ENCODE measurements at places on chromosomes 4 and X.

DNA sequence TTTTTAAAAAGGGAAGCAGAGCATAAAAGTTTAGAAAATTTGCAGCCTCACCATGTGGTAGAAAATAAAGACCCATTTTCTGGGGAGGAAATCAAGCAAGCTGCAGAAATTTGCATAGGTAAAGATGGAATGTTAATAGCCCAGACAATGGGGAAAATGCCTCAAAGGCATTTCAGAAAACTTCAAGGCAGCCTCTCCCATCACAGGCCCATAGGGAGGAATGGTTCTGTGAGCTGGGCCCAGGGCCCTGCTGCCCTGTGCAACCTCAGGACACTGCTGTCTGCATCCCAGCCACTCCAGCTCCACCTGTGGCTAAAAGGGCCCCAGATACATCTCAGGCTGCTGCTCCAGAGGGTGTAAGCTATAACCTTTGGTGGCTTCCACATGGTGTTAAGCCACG, 137.9 kb downstream of the INPP4B start:
- no peak for DNase-seq

DNA sequence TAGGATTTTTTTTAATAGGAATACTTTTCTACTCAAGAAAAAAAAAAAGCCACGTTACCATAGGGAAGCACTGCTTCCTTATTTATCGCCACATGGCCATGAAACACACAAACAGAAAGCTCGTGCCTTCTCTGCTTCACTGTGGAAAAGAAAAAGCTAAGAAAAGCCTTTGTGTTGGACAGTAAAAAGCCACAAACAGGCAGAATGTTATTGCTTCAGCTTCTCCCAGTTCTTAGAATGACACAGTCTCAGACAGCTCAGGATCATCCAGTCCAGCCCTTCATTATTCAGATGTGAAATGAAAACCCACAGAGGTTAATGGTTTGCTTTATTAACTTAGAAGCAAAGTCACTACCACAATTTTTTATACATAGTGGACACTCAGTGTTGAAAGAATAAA, 181.6 kb upstream of the NOCT start:
- DNase-seq: no peak

DNA sequence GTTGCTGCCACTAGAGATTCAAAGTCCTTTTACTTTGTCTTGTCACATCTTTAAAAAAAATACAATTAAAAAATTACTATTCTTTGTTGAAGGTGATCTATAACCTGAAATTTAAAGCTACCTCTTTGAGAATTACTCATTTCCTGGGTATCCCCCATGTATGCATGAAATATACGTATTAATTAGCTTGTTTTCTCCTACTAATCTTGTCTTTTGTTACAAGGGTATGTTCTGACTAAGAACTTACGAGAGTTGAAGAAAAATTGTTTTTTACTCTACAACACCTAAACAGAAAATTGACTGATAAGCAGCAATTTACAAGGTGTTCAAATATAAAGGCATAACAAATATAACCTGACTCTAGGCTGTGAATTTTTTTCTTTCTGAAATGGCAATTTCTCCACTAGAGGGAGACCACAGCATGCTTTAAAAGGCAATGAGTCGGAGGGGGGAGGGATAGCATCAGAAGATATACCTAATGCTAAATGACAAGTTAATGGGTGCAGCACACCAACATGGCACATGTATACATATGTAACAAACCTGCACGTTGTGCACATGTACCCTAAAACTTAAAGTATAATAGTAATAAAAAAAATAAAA, 249.6 kb downstream of the OPHN1 start:
- DNase-seq: no peak

GRCh38 chr4:184487503-184487902, 13.2 kb upstream of the IRF2 start:
- no peak for DNase-seq

DNA sequence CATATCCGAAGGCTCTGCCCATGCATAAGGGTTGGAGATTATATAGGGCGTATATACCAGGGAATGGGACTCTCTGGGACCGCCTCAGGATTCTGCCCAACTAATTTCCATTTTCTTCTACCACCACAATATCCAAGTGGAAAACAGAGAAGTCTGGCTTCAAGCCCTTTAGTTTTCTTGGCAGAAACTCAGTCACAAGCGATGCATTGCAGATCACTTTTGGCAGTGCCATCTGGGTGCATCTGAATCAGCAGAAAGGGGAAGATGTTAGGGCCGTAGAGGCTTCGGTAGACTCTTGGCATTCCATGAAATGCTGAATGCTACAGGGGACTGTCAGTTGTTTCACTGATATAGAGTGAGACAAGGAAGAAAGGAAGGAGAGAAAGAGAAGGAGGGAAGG, 94.1 kb upstream of the FAM9B start:
- DNase-seq: no peak

GRCh38 chr4:172134521-172134920, 321.3 kb downstream of the GALNTL6 start:
- DNase-seq: no peak

DNA sequence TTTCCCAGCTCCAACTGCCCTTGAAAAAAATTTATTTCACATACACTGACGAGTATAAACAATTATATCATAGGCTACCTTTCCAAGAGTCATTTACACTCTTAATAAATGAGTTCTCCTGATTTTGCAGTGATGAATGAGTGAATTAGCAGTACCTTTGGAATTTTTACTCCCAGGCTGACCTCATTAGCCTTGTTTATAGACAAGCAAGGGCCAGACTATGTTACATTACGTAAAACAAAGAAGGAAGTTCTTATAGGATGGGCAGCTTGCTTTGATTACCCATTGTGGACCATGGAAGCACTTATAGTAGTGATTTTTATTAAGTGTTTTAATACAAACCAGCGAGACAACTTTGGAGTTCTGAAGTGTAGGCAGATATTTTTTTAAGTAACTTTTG, 112.9 kb upstream of the C1QTNF7 start:
- DNase-seq: no peak

GRCh38 chr4:71230271-71231128, 108.3 kb upstream of the SLC4A4 start:
- DNase-seq: no peak

GRCh38 chr4:5632066-5632440, 76.3 kb downstream of the EVC2 start:
- no peak for DNase-seq

DNA sequence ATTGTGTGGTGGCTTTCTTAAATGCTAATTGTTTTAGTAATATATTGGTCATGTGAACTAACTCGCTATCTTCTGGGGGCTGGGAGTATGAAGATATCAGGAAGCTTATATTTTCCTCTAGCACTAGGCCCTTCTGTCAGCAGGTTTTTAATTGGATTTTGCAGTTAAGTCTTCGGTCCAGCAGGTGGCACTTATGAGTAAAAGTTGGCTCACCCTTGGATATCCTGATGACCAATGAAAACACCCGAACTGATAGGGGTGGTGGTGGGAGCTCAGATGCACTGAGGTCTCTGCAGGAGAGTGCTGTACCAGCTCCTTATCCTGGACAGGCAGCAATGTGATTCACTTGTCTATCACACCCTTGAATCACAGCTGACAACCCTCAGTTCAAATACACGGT, 1365.8 kb upstream of the DIAPH2 start:
- DNase-seq: no peak

- DNase-seq: no peak
Observed at GRCh38 chr4:52883183-52883621, 21.1 kb downstream of the RASL11B start.
